ENCODE measurements at places on chromosomes 4 and X.

GRCh38 chr4:140603286-140603685 is 34.5 kb upstream of the UCP1 start:
- no peak for DNase-seq

DNA sequence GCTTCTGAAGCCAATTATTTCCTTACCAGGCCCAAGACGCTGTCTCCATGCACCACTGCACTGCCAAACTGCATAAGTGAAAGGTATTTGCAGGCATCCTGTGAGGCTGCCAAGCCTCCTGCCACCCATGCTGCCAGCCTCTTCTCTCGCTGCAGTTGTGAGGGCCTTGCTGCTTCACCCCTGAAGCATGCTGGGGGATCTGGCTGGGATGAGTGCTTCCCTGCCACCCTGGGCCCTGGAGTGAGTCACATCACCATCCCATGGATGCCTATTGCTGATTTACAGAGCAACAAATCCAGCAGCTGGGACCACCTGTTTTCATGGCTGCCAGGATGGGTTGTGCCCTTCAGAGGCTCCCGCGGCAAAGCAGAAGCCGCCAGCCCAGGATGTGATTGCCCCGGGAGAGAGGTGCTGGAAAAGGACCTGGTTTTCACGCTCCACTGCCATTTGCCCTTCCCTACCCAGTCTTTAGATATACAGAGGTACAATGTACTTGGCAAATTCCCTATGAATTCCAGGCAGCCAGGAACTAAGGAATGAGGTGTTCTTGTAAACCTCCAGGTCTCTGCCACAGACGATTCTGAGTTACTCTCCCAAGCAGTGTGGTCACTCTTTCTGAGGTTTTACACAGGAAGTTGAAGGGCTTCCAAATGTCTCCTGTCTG is 41.5 kb upstream of the PTCHD1 start:
- DNase-seq: no peak

DNA sequence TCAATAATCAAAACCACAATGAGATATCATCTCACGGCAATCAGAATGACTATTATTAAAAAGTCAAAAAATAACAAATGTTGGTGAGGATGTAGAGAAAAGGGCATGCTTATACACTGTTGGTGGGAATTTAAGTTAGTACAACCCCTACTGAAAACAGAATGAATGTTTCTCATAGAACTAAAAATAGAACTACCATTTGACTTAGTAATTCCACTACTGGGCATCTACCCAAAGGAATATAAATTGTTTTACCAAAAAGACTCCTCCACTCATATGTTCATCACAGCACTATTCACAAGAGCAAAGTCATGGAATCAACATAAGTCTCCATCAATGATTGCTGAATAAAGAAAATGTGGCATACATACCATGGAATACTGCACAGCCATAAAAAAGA is 278.1 kb upstream of the ARSJ start:
- no peak for DNase-seq

GRCh38 chrX:115582616-115583495 is 21.9 kb downstream of the PLS3 start:
- no peak for DNase-seq

- no peak for DNase-seq
Observed at GRCh38 chr4:95985051-95985450, 145.2 kb downstream of the PDHA2 start.

DNA sequence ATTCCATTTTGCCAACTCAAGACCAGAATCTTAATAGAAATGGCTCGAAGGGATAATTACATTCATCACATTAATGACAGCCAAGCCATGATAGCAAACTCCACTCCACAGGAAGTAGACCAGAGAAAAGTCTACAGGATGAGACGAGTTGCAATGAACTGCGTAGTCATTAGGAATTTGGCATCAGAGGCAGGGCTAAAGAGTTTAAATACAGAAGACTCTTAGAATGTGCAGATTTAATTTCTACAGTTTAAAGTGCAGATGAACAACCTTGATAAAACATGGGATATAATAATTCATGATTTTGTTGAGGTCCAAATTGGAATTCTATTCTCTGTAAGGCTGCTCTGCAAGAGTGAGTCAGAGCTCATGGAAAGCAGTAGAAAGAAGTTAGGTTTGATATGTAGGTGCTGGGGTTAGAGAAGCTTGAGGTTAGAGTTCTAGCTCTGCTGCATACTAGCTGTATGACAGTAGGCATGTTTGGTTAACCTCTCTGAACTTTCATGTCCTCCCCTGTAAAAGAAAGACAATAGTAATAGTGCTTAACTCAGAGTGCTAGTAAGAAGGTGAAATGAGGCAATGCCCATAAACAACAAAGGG is 32.2 kb downstream of the LNX1 start:
- no peak for DNase-seq

DNA sequence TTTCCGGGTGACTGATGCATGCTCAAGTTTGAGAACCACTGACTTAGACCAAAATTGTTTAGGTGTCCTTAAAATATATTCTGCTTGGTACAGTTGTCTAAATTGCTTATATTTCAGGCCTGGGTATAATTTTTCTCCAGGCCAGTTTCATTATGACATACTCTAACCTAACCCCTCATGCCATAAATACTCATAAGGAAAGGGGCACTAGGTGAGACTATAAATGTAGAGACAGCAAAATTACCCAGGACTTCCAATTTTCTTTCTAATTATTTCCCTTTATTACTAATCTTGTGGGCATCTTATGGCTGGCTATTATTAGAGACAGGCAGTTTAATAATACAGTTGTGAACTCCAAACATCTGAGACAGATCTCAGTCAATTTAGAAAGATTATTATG is 150.2 kb downstream of the RRAGB start:
- no peak for DNase-seq

GRCh38 chr4:105520819-105521790 is 31.3 kb upstream of the ARHGEF38 start:
- no peak for DNase-seq

DNA sequence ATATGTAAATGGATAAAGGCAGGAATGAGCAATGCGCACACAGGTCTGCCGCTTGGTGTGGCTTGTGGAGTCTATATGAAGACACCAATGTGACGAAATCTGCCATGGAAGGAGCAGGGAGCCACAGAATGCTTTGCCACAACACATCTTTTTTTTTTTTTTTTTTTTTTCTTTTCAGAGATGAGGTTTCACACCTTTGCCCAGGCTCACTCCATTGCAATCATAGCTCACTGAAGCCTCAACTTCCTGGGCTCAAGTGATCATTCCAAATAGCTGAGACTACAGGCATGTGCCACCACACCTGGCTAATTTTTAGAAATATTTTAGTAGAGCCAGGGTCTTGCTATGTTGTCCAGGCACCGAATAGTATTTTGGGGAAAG is 17.4 kb upstream of the SLC34A2 start:
- no peak for DNase-seq

DNA sequence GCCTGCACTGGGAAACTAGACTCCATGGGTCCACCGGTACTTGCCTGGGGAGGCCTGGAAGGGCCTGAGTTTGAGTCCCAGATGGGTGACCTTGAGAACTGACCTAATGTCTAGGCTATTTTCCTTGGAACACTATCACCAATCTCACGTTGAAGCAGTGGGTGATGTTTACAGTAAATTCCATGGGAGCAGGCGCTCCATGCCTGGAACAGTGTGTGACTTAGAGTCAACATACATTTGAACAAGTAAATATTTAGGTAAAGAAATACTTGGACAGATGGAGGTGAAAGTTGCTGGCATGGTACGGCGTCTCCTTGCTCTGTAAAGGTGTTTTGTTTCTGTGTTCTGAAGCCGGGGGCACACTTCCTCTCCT is 47.5 kb downstream of the TBC1D14 start:
- DNase-seq: no peak

DNA sequence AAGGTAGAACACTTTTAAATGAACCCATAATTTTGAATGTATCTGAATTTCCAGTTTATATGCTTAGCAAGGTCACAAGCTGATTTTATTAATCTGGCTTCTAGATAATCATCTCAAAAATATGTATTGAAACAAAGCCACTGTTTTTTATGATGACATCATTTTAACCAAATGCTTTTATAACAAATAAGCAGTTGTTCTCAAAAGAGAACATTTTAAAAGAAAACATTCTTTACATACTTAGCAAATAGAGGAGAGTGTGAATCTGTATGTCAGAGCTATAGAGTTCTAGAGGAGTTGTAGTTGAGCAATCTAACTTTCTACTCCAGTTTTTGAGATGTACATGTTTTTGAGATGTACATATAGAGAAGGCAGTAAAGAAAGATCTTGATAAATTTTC is 42.5 kb downstream of the LAMP2 start:
- DNase-seq: no peak

DNA sequence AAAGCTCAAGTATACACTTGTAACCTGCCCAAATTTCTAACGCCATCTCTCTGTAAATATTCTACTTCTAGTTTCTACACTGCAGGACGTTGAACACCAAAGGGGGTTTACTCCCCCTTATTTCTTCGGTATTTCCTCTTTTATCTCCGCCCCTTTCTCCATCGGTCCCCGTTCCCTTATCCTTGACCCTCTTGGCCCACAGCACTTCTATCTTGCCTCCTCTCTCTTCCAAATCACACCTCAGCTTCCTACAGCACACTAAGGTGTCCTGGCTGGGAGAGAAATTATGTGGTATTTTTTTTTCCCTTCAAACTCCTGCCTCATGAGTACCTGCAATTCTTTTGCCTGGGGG is 715 bp downstream of the ZMAT1 start:
- no peak for DNase-seq

- no peak for DNase-seq
Observed at GRCh38 chrX:154021131-154021611, 1.5 kb upstream of the IRAK1 start.

GRCh38 chr4:153126137-153126536 is 78.1 kb upstream of the TRIM2 start:
- DNase-seq: no peak

GRCh38 chrX:135688137-135688536 is 25.3 kb upstream of the CT45A1 start:
- DNase-seq: no peak

DNA sequence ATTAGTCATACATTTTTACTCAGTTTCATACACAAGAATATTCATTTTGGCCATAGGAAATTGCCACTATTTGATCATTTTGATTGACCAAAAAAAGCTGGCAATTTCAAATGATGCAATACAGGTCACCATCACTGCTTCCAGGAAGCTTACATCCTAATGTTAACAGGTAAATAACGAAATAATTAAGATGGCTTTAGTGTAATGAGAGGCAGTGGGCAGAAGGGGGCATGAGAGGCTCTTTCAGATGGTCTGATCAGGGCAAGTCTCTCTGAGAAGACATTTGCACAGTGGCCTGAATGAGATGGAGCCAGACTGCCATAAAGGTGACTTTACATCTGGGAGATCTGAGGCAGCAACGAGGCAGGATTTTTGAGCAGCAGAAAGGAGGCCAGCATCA is 170.7 kb downstream of the SLIT2 start:
- peak; percentile 48 for DNase-seq

- no peak for DNase-seq
Observed at GRCh38 chr4:106418444-106418843, 49.9 kb upstream of the GIMD1 start.

- no peak for DNase-seq
Observed at GRCh38 chr4:15976456-15977447, 13.8 kb upstream of the FGFBP2 start.

- DNase-seq: no peak
Observed at GRCh38 chr4:142697320-142697719, 148.8 kb downstream of the INPP4B start.

- no peak for DNase-seq
Observed at GRCh38 chr4:180598281-180598680, 1644.9 kb upstream of the TENM3 start.
